ENCODE measurements at places on chromosomes 11 and 22. TPM values are rescaled to one million over a fixed set of nuclear protein-coding genes. Genes with fewer than 3 reads are reported as not detected.

Gene NRIP3
- 1.4 TPM for total RNA-seq

Gene MMP11
- total RNA-seq: 3.4 TPM

Gene CCND1
- 55.6 TPM for total RNA-seq

Gene GGT1
- total RNA-seq: 4.6 TPM

Gene GAB4
- total RNA-seq: 0.36 TPM

GRCh38 chr11:17766590-17766989 is 32.0 kb downstream of the KCNC1 start:
- no peak for DNase-seq

- peak; percentile 59 for DNase-seq
These were observed at the start of gene AHNAK for GRCh38 chr11:62546244-62546928. Gene AHNAK (minus strand): TSS chr11:62546806. CDS start chr11:62536098, 10,708 bp downstream.

GRCh38 chr11:1948389-1948788 is 1.3 kb downstream of the MRPL23 start:
- DNase-seq: no peak

- no peak for DNase-seq
These were observed 1.4 kb upstream of the STIM1 start for GRCh38 chr11:3853899-3854659.

- DNase-seq: no peak
These were observed 352.9 kb upstream of the DDI1 start for GRCh38 chr11:103683576-103683975.

GRCh38 chr11:61908730-61909316 is 8.5 kb downstream of the RAB3IL1 start:
- DNase-seq: no peak

DNA sequence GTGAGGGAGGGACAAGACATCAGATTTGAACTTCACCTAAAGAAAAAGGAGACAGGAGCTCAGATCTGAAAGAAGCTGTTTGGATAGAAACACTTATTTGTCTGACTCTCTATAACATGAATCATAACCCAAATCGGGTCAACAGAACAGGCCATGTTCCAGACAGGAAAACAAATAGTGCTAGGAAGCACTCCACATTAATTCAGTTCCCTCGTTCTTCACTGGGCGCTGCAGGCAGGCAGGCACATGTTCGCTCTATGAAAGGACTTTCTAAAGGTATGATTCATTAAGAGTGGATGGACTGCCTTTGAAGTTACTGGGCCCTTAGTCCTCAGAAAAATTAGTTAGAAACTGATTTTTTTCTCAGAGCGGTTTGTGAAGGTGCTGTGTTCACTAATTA is 137.5 kb upstream of the TRPC6 start:
- DNase-seq: no peak

DNA sequence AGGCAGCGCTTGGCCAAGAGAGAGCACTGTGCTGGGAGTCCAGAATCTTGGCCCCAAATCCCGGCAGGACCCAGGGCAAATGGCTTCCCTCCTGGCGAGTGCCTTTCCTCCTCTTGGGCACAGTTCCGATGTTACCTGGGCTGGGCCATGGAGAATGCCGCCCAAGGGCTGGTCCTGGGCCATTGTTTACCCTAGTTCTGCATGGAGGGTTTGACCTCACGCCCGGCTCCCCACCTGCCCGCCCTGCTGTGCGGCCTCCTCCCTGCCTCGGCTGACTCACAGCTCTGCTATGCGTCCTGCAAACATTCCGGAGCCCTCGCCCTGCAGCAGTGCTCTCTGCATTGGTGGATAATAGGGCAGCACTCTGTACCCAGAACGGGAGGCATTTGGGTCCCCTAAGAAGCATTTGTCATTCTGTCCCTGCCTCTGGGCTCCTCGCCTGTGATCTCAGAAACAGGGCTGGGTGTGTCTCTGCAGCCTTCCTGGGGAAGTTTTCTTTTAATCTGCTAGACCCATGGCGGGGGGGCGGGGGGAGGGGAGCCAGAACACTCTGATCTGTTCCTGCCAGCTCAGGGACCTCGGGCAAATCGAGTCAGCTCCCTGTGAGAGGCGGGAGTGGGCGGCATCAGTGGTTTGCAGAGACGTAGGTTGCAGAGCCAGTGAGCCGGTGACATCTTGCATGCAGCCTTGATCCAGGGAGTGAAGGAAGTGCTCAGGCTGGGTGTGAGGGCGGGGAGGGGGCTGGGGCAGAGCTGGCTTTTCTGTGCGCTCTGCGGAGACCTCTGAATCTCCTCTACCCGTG is 32.9 kb upstream of the SMIM38 start:
- DNase-seq: peak; percentile 48

DNA sequence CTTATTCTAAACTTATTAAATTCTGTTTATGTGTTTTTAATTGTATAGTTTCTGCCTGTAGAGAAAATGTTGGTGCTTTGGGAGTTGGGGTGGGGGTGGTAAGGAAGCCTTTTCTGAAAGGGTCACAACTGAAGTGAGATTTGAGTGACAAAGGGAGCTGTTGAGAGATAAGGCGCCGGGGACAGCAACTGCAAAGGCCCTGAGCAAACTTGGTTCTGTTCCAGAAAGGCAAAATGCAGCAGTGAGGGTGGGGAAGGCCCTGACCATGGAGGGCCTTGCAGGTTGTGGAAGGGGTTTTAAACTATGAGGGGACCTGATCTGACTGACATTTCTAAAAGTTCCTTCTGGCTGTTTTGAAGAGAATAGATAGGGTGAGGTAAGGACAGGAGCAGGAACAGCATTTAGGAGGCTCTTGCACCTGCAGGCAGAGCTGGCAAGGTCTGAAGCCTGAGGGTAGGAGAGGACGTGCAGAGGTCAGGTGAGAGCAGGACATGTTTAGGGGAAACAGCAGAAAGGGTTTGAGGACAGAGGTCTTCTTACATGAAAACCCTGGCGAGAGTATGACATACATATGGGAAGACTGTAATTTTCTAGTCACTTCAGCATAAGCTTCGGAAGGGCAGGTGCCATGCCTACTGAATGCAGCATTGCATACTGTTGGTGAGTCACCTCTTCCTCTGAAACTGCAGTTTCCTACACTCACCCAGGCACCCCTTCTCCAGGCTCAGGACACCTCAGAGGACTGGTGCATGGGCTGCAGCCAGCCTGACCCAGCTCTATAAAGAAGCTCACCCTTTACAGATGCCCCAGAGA is 190.7 kb downstream of the SNX19 start:
- DNase-seq: no peak

DNA sequence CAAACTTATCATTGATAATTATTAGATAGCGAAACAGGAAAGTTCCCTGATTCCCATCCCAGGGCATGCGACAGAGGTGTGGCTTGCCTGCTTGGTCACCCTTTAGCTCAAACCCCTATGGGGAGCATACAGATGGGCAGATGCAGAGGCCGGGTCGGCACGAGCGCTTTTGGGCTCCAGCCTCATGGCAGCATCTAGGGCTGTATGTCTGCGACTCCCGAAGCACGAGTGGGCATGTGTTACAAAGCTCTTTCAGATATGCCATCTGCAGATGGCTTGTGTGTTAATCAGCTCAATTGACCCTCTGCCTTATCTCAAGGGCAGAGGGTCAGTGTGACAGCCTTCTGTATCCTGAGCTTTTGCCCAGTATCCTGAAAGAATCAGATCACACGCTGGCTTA is 2069.3 kb upstream of the RAG2 start:
- DNase-seq: no peak

DNA sequence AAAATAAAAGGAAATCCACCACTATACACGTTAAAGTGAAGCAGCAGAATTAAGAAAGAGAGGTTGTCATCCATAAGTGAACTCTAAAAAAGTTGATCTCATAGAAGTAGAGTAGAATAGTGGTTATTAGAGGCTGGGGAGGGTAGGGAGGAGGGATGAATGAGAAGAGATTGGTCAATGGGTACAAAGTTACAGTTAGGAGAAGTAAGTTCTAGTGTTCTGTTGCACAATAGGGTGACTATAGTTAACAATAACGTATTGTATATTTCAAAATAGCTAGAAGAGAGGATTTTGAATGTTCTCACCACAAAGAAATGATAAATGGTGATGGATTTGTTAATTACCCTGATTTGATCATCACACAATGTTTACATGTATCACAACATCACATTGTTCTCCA is 72.0 kb downstream of the CD82 start:
- DNase-seq: no peak

- no peak for DNase-seq
These were observed 97.7 kb downstream of the MPPED2 start for GRCh38 chr11:30488304-30488998.

GRCh38 chr11:30351061-30351460 is 28.2 kb downstream of the ARL14EP start:
- DNase-seq: no peak

- no peak for DNase-seq
These were observed 47.5 kb upstream of the TCF20 start for GRCh38 chr22:42317691-42318547.

All from endothelial cell (in vitro differentiated cells).